Endothelial cell (in vitro differentiated cells): ENCODE measurements at places on chromosomes 6 and 20. TPM values are rescaled to one million over a fixed set of nuclear protein-coding genes. Genes with fewer than 3 reads are reported as not detected.

Gene POM121L2
- total RNA-seq, result 1.3 TPM

Gene VWA7
- total RNA-seq, result 0.74 TPM

Gene DEFB124
- total RNA-seq, result not detected

Gene EFCAB8
- total RNA-seq, result 1.1 TPM

Gene CALHM5
- 7.2 TPM for total RNA-seq

Gene ZNF165
- 1.4 TPM for total RNA-seq

DNA sequence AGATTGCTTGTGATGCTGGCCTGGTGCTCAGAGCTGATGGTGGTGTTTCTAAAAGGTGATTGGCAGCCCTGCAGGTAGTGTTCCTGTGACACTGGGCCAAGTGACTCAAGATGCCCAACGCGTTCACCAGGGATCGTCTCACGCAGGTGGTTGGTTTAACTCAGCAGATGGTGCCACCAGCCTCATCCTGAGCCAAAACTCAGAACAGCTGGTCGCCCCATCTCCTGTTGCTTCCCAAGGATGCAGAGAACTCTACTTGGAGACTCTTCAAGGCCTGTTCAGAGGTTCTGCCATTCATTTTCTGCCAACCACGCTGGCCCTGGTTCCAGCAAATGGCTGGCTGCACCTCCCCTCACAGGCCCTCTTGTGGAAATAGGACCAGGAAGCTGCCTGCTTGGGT is 394.4 kb downstream of the CDH26 start:
- no peaks in the 10 kb centered on the region for H3K36me3 ChIP-seq
- DNase-seq, result no peak
- H3K27me3 ChIP-seq, result no peaks in the 10 kb centered on the region
- H3K4me3 ChIP-seq, result no peak overlapping the region
- H3K27ac ChIP-seq, result no peak overlapping the region

DNA sequence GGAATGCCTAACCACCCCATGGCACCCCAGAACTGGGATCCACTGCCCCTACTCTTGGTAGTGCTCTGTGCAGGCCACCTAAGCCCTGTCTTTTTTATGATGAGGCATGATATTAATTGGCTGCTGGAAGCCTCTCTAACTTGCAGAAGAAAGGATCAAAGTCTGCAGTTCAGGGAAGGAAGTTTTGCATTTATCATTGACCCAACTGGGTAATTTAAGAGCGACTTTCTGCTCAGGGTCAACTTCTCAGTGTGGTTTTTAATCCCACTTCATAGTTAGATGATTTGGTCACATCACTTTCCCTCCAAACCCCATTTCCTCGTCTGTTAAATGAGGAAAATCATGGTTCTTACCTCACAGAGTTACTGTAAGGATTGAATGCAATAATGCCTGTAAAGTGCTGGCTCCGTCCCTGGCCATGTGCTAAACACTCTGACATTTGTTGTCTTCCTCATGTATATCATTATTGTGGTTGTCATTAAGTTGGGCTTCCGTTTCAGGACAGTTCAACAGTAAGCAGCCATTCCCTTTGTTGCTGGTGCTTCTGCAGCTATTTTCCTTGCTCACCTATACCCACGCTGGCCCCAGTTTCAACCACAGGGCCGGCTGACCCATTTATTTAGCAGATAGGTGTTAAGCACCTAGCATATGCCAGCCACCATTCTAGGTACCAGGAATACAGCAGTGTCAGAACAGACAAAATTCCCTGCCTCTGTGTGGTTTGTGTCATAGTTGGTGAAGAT is 14.2 kb downstream of the E2F3 start:
- H3K4me1 ChIP-seq, result peaks cover 41% of the 10 kb centered on the region
- H3K27ac ChIP-seq, result no peak overlapping the region
- peaks cover 6% of the 10 kb centered on the region for H3K36me3 ChIP-seq
- H3K4me3 ChIP-seq, result no peak overlapping the region

DNA sequence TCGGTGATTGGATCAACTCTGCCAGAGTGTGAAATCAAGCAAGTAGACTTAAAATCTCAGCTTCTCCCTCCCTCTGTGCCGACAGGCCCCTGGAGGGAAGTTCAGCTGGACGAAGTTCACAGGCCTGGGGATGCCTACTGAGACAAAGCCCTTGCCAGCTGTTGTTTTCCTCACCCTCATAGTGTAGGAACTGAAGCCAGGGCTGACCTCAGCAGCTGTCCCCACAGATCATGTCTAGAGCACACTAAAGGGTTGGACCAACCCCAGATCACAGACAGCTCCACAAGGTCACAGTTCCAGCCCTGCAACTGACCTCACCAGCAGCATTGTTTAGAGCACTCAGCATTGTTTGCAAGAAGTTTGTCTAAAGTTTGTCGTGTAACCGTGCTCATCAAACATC is 261.9 kb upstream of the ECI2 start:
- no peak overlapping the region for H3K4me3 ChIP-seq
- peaks cover 6% of the 10 kb centered on the region for H3K27me3 ChIP-seq
- no peaks in the 10 kb centered on the region for H3K36me3 ChIP-seq
- DNase-seq, result no peak

- no peak overlapping the region for H3K27ac ChIP-seq
- no peaks in the 10 kb centered on the region for H3K4me1 ChIP-seq
- no peak overlapping the region for H3K4me3 ChIP-seq
Observed at GRCh38 chr6:140237251-140237650, 862.8 kb upstream of the CITED2 start.

GRCh38 chr20:2984028-2984501 is 59.4 kb upstream of the GNRH2 start:
- no peak overlapping the region for H3K4me3 ChIP-seq

DNA sequence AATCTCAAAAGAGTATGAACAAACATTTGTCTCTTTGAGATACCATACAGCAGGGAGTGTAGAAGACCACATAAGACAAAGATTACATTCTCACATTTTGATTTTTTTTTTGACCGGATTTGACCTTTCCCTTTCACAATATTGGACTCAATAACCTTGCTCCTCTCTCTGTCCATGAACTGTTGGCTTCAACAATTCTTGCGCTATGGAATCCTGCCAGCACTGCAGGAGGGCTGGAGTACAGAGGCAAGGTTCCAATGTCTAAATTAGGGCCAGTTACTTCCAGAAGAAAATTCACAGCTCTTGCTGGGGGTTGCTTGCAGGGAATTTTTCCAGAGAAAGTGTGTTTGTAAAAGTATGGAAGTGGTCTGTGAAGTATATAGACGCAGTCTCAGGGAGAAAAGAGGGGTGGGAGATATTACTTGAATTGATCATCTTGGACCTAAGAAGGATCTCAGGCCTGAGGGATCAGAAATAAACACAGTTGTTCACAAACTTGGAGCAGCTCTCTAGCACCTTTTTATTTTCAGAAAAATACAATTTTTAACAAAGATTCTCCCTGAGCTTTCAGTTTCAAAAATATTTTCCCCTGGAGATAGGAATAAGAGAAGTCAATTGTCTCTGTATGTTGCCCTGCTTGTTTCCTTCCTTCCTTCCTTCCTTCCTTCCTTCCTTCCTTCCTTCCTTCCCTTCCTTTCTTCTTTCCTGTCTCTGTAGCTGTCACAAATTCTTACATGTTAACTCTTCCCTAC is 765.9 kb downstream of the BCKDHB start:
- no peak for DNase-seq
- H3K36me3 ChIP-seq, result no peaks in the 10 kb centered on the region
- no peak overlapping the region for H3K4me3 ChIP-seq
- H3K27me3 ChIP-seq, result peaks cover 3% of the 10 kb centered on the region

- peaks cover 22% of the 10 kb centered on the region for H3K4me1 ChIP-seq
- H3K36me3 ChIP-seq, result peaks cover under 1% of the 10 kb centered on the region
- DNase-seq, result no peak
- peak overlapping the region; percentile 98 for H3K4me3 ChIP-seq
Observed at GRCh38 chr20:63896264-63897105, 1.6 kb downstream of the DNAJC5 start.

GRCh38 chr6:166056637-166057036 is 111.0 kb downstream of the TBXT start:
- DNase-seq, result no peak
- no peak overlapping the region for H3K27ac ChIP-seq
- H3K4me3 ChIP-seq, result no peak overlapping the region
- no peaks in the 10 kb centered on the region for H3K4me1 ChIP-seq

DNA sequence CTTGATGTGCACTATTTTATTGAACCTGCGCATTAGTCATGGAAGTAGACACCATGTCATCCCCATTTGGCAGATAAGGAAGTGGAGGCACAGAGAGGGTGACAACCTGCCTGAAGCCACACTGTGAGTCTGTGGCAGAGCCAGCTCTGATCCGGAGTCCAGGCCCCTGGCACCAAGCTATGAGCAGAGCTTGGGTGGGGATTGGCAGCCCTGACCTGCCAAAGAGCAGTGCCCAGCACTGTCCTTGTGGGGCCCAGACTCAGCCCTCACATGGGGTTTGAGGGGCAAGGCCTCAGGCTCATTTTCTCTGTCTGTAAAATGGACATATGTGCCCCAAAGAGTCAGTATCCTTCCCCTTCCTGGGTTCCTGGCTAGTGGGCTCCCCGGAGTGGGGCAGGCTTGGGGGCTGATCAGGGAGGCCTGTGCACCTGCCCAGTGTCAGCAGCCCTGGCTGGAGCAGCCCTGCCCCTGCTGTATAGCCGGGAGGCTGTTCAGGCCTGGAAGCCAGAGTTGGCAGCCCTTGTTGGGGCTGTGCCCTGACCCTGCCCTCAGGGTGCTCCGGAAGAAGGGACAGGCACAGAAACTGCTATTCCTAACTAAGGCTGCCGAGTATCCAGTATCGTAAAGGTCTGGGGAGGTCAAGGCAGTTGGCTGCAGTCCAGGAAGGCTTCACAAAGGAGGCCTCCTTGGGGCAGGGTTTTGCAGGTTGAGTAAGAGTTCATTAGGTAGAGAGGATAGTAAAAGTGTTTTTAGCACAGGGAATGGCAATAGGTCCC is 38.7 kb downstream of the TGM2 start:
- peaks cover 22% of the 10 kb centered on the region for H3K4me1 ChIP-seq
- H3K36me3 ChIP-seq, result peaks cover 9% of the 10 kb centered on the region
- H3K27me3 ChIP-seq, result peaks cover 4% of the 10 kb centered on the region
- H3K27ac ChIP-seq, result no peak overlapping the region
- no peak overlapping the region for H3K4me3 ChIP-seq
- DNase-seq, result no peak

DNA sequence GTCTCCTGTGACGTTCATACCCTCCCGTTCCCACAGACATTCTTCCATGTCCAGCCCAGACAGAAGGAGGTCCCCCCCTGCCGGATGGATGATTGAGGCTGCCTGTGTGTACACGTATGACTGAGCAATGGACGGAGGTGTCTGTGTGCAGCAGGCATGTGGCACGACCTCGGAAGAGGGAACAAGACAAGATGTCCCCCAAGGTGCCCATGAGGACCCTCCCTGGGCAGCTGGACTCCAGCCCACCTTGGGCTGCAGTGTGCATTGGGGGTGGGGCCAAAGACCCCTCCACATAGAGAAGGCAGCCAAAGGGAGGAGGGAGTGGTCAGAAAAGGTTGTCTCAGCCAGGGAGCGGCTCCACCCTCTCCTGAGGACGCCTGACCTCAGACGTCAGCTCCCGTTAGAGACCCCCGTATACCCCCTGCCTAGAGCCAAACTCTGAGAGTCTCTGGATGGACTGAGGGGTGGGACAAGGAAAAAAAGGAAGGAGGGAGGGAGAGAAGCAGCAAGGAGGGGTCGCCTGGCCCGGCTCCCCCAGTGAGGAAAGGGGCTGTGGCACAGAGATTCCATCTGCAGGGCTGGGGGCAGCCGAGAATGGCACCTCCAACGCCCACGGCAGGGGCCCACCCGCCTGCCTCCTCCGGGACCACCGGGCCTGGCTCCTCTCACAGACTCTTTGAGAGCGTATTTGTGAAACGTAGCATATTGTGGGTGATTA is 92.9 kb upstream of the BHLHE23 start:
- no peak for DNase-seq
- H3K36me3 ChIP-seq, result no peaks in the 10 kb centered on the region
- H3K4me1 ChIP-seq, result no peaks in the 10 kb centered on the region
- no peak overlapping the region for H3K27ac ChIP-seq

GRCh38 chr6:36252005-36252404 is 17.9 kb upstream of the PNPLA1 start:
- H3K27ac ChIP-seq, result no peak overlapping the region
- H3K27me3 ChIP-seq, result peaks cover 4% of the 10 kb centered on the region
- no peak overlapping the region for H3K4me3 ChIP-seq
- DNase-seq, result no peak
- H3K36me3 ChIP-seq, result no peaks in the 10 kb centered on the region

- H3K4me3 ChIP-seq, result no peak overlapping the region
- no peak for DNase-seq
- H3K4me1 ChIP-seq, result peaks cover 21% of the 10 kb centered on the region
- no peak overlapping the region for H3K27ac ChIP-seq
- no peaks in the 10 kb centered on the region for H3K27me3 ChIP-seq
- H3K36me3 ChIP-seq, result no peaks in the 10 kb centered on the region
Observed at GRCh38 chr6:90938122-90938521, 351.2 kb upstream of the MAP3K7 start.

DNA sequence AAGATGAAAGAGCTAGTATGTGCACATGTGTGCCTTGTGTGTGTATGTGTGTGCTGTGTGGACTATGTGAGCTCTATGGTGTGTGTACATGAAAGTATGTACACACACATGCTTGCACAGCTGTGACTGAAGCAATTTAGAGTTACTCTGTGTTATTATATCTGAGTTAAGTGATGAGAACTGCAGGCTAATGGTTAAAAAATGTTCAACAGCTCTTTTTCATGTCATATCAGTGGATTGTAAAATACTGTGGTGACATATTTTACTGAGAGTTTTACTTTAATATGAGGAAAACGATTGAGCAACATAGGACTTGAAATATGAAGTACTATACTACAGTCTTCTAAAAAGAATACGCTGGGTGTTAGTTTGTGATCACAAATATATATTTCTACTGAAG is 195.7 kb upstream of the KCNK16 start:
- no peak for DNase-seq
- H3K4me1 ChIP-seq, result no peaks in the 10 kb centered on the region
- H3K27ac ChIP-seq, result no peak overlapping the region
- no peaks in the 10 kb centered on the region for H3K36me3 ChIP-seq

GRCh38 chr20:57786304-57786932 is 76.6 kb upstream of the PMEPA1 start:
- H3K4me3 ChIP-seq, result no peak overlapping the region
- H3K4me1 ChIP-seq, result peaks cover 30% of the 10 kb centered on the region
- no peaks in the 10 kb centered on the region for H3K36me3 ChIP-seq

DNA sequence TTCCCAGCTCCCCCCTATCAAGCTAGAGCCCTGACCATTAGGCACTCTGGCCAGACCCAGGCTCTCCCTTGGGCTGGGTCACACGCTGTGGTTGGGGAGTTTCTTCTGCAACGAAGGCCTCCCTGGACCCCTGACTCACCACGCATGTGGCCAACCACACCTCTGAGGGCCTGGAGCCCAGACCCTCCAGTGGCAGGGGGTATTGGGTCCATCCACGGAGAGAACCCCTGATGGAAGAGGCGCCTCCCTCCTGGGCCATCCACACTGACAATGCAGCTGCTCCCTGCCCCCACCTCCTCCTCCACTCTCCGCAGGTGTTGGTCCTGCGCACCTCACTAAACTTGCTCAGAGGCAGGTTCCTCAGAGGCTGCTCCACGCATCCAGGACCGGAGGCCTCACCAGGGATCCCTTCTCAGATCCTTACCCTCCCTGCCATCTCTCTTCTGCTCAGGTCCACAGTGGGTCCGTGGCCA is 125.4 kb downstream of the RNASET2 start:
- DNase-seq, result no peak
- no peak overlapping the region for H3K4me3 ChIP-seq
